ENCODE measurements at places on chromosomes 3 and 15. TPM values are rescaled to one million over a fixed set of nuclear protein-coding genes. Genes with fewer than 3 reads are reported as not detected.

Gene CD200
- total RNA-seq, result 4.0 TPM

Gene STRIT1
- total RNA-seq, result not detected

Gene ARRDC4
- total RNA-seq, result 0.52 TPM

- peak; percentile 41 for DNase-seq
These were observed 3.3 kb downstream of the PPP4R2 start for GRCh38 chr3:72999951-73000350.

DNA sequence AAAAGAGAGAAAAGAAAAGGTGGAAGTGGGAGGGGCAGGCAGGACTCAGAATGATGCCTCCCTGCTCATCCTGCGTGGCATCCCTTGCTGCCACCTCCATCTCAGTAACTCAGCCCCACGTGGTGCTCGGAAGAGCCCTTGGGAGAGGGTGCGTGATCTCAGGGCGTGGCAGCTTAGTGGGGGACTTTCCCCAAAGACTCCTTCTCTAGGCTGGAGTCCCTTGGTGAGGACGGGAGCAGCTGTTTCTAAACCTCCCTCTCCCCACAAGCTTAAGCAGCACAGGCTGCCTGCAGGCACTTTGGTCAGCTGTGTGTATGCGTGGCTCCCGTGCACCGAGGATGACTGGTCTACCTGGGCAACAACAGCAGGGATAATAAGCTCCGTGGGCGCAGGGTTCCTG, 7.4 kb upstream of the ANPEP start:
- no peak for DNase-seq

GRCh38 chr3:112610121-112610520, 30.8 kb downstream of the CCDC80 start:
- DNase-seq, result no peak

DNA sequence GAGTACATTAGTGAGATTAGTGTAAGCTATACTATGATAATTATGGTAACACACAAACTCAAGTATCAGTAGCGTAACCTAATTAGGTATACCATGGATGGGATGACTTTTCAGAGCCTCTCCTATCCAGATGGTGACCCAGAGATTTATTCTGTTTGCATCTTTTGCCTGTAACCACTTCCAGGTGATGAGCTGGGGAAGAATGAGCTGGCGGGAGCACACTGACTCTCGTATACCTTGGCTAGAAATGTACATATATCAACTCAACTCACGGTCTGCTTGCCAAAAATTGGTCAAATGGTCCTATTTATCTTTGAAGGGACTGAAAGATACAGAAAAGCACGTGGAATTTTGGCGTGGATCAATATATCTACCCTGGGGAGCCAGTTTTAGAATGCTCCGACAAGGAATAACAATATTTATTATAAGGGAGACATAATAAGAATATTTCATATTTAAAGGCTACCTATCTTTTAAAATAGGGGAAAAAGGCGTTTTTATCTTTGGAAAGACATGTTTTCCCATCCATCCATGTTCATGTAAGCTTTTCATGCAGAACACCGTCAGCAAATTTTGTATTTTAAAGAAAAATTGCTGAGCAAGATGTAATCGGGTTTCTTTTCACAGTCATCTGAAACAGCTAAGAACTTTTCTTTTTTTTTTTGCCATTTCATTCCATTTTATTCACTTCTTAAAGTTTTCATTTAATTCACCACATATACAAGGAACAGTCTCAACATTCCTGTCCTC, 502.6 kb upstream of the CBLB start:
- no peak for DNase-seq

DNA sequence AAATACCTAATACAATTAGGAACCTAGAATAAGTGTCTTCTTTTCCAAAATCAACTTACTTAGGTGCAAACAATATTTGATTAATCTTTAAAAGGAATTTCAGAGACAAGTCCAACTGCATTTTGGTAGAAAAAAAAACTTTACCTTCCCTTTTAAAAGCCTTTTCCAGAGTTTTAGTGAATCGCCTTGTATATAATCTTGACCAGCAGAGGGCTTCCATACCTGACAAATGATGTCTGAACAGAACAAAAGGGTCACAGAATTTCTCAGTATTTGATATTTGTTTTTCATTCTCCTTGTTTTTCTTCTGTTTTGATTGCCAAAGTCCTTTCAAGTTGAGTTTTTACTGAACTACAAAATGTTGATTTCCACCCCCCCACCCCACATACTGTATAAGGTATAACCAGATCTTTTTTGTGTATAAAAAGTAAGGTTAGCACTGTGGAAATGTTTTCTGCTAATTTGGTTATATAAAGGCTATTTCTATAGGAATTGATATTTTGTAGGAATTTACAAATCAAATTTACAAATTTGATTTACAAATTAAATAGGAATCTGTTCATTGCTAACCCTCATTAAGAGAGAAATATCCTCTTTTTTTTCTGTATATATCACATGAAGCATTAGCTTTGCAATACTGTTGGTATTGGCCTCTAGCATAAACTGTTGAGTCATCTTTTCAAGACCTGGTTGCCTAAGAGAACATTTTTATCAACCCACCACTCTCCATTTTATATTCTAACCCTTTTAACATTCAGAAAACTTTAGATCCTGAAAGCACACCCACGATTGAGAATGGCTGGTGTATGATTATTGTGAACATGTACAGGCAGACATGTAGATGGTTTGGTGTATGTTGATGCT, 464.1 kb upstream of the RARB start:
- DNase-seq, result no peak

- DNase-seq, result no peak
These were observed 120.1 kb upstream of the PRICKLE2 start for GRCh38 chr3:64345371-64345770.

GRCh38 chr3:70264122-70264780, 48.2 kb downstream of the MDFIC2 start:
- DNase-seq, result no peak

GRCh38 chr3:50147447-50147846, 7.7 kb upstream of the SEMA3F start:
- DNase-seq, result no peak

GRCh38 chr15:100810831-100811230, 68.8 kb upstream of the ALDH1A3 start:
- no peak for DNase-seq

Measured in activated CD4-positive, alpha-beta T cell treated with anti-CD3 and anti-CD28 coated beads, Interleukin-2, amount 10 ng/mL, durations not matched to agents 7 days and 5 days (primary cell).